ENCODE measurements at places on chromosomes 2 and 18. TPM values are rescaled to one million over a fixed set of nuclear protein-coding genes. Genes with fewer than 3 reads are reported as not detected.

GRCh38 chr18:6901286-6901926 lies 171.9 kb downstream of the ARHGAP28 start:
- no peaks in the 10 kb centered on the region for H3K36me3 ChIP-seq
- H3K4me1 ChIP-seq: no peaks in the 10 kb centered on the region
- no peak overlapping the region for H3K27ac ChIP-seq
- no peak for DNase-seq

DNA sequence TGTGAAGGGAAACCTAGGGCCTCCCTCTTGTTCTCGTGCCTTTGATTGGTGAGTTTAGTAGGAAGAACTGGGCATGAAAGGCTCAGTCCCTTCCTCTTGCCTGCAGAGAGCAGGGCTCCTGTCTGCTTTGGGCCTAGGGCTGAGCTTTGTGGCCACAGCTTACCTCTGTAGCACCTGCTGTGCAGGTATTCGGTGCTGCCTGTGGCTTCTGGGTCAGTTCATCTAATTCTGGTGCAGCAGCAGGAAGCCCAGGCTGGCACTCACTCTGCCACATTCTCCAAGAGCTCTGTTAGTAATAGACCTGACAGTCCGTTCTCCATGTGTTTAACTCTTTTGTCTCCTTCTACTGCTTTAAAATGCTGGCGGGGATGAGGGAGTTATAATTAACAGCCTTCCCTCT lies 96.5 kb downstream of the DLGAP1 start:
- H3K27ac ChIP-seq: no peak overlapping the region
- H3K4me3 ChIP-seq: no peak overlapping the region
- no peak for DNase-seq
- no peaks in the 10 kb centered on the region for H3K36me3 ChIP-seq
- no peaks in the 10 kb centered on the region for H3K27me3 ChIP-seq

DNA sequence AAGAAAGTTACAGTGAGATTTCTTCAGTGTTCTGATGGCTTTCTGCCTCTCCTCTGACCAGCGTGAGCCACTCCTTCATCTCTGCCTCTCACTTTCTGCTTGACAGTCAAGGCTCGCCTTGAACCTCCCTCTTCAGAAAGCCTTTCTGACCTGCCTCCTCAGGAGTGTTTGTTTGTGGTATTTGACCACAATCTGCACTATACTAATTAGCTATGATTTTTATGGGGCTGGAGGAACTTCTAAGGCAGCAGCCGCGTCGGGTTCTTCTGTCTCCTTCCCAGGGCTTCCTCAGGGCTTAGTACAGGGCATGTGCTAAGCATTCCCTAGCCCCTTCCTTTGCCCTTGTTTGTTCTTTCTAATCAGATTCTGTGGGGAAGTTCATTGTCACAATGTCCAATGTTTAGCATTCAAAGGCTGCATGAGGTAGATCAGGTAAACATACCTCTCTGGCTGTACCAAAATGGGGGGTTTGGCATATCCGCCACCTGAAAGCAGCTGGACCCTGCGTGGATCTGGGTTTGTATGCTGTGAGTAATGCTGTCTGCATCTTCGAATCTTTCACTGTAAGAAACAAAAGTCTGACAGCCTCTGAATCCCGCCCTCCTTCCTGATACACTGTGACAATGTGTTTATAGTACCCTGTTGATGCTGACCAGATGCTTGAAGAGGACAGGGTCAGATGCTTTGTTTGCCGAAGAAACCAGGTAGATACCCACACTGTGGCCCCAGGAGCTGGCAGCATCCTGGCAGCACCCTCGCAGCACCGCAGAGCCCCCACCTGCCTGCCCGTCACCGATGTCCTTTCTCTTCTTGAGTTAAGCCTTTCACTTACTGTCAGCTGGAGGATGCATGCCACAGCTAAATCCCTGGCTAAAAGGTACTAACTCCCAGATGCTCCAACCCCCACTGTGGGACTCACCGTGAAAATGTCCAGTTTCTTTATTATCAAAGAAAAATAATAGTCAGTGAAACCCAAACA lies 260.8 kb upstream of the HDAC4 start:
- H3K27me3 ChIP-seq: no peaks in the 10 kb centered on the region
- no peak overlapping the region for H3K4me3 ChIP-seq
- H3K4me1 ChIP-seq: no peaks in the 10 kb centered on the region
- H3K27ac ChIP-seq: no peak overlapping the region
- DNase-seq: no peak

DNA sequence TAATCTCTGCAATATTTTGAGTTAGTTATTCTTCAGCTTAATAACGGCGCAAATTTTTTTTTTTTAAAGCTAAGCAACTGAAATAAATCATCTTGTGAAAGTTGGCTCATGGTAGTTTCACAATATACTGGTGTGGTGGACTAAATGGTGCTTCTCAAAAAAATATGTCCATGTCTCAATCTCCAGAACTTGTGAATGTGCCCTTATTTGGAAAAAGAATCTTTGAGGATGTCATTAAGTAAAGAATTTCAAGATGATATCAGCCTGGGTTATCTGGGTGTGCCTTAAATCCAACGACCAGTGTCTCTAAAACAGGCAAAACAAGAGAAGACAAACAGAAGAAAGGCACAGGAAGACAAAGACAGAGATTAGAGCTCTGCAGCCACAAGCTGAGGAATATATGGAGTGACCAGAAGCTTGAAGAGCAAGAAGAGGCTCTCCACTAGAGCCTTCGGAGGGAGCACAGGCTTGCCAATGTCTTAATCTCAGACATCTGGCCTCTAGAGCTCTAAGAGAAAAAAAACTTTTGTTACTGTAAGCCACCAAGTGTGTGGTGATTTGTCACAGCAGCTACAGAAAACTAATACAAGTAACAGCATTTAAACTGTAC lies 71.4 kb downstream of the HNMT start:
- H3K27ac ChIP-seq: no peak overlapping the region
- no peaks in the 10 kb centered on the region for H3K27me3 ChIP-seq
- no peak for DNase-seq

MAPK4 gene
- not detected for total RNA-seq
